ENCODE measurements at places on chromosomes 4 and X. TPM values are rescaled to one million over a fixed set of nuclear protein-coding genes. Genes with fewer than 3 reads are reported as not detected.

Gene CTAG1B
- total RNA-seq, result not detected

Gene EVC2
- 7.5 TPM for total RNA-seq

Gene P2RY8
- not detected for total RNA-seq

Gene SGMS2
- 35.4 TPM for total RNA-seq

Gene MND1
- total RNA-seq, result 10.8 TPM

Gene NXF2
- total RNA-seq, result not detected

Gene RASGEF1B
- 0.56 TPM for total RNA-seq
